ENCODE measurements at places on chromosomes 4 and X.

DNA sequence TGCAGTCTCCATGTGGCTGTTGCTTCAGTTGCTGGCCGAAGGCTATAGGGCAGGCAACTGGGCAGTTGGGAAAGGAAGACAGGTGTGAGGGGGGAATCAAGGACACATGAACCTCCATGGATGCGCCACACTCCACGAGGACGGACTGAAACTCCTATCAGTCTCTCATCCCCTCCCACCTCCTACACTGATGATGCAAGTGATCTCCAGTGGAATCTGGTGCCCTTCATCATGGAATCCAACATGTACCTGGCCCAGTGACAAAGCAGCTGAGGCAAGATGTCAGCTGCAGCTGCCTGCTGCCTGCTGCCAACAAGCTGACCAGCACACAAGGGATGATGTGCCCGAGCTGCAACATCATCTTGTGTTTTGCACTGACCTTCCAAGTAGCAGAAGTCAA, 26.0 kb upstream of the MGST2 start:
- no peak for DNase-seq

- no peak for DNase-seq
These were observed 107.8 kb upstream of the SCML1 start for GRCh38 chrX:17629519-17629918.

- DNase-seq: no peak
These were observed 140.1 kb upstream of the SMIM31 start for GRCh38 chr4:164613792-164614191.

- DNase-seq: no peak
These were observed 29.3 kb upstream of the BCOR start for GRCh38 chrX:40127052-40127451.

DNA sequence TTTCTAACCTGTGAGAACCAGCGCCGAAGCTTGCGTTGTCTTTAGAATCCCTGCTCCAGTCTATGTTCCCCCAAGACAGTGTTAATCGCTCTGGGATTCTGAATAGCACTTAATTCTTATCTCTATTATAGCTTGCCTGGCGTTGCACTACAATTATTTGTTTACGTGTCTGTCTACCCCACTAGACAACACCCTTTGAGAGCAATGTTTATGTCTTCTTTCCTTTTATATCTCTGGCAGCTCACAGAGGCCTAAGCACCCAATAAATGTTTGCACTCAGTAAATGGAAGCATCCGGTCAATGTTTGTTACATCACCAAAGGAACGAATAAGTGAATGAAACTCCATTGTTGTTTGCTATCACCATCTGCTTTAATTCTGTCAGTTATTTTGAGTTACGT, 4.8 kb upstream of the NHS start:
- DNase-seq: no peak

DNA sequence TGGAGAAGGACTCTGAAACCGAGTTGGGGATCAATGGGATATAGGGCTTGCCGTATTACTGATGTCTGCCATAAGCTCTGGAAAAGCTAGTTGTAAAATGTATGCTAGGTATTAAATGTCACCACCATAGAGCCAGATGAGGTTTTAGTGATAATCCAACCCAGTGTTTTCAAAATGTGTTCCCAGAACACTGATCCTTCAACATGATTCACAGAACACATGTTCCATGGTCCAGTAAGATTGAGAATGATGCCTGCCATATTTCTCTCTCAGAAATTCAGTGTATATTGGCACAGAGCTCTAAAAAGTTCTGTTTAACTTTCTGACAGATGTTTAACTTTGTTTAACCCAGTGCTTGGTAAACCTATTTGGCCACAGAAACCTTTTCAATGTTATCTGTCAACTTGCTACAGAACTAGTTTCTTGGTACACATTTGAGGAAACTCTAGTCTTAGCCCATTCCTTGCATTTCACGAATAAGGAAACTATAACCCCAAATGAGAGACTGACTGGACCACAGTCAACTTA, 160.2 kb downstream of the PALLD start:
- DNase-seq: no peak

GRCh38 chr4:91965166-91965565, 338.6 kb upstream of the GRID2 start:
- DNase-seq: no peak

- no peak for DNase-seq
These were observed 39.3 kb downstream of the MEPE start for GRCh38 chr4:87872028-87872427.

- no peak for DNase-seq
These were observed 42.9 kb downstream of the AFF1 start for GRCh38 chr4:86977621-86978184.

GRCh38 chr4:2105559-2105958, 46.4 kb downstream of the NAT8L start:
- DNase-seq: no peak

GRCh38 chr4:97457253-97457652, 686.0 kb downstream of the STPG2 start:
- DNase-seq: no peak

GRCh38 chrX:10195425-10195824, 38.6 kb downstream of the CLCN4 start:
- no peak for DNase-seq

- peak; percentile 35 for DNase-seq
These were observed 1.6 kb downstream of the LONRF3 start for GRCh38 chrX:118975831-118976598.

DNA sequence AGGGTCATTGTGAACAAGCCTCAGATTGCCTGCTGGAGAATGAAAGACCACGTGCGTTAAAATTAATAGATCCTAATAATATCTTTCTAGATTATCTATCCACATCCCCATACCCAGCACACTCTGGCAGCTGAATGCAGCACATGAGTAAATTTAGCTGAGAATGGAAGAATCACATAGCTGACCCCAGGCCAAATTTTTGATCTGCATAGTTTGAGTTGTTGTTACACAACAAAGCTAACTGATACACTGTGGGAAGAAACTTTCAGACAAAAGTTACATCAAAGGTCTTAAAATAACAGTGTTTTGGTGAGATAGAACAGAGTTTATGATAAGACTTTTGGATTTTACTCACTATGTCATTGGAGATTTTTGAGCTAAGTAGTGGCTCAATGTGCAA, 72.4 kb upstream of the ANXA10 start:
- DNase-seq: no peak

DNA sequence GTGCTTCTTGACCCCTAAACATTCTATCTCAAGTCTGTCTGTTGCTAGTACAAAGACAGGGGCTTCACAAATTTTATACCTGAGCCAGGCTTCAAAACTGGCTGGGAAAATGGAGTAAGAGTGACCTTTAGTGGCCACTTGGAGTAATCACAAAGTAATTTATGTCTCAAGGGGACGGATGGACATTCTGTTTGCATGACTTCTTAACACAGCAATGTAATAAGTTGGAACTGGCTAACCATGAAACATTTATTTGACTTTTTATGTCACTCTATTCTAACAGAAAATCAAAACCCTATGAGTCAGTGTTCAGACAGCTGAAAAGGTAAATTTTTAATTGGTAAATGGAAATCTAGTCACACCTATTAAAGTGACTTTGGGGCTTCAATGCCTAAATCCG, 600.6 kb downstream of the ANKRD50 start:
- no peak for DNase-seq

GRCh38 chr4:1948892-1949436, 59.8 kb downstream of the NELFA start:
- DNase-seq: no peak

GRCh38 chr4:106978046-106978774, 57.9 kb downstream of the DKK2 start:
- DNase-seq: no peak

- no peak for DNase-seq
These were observed 77.2 kb downstream of the DMD start for GRCh38 chrX:33134164-33134563.
